ENCODE measurements at places on chromosomes 12 and 14. TPM values are rescaled to one million over a fixed set of nuclear protein-coding genes. Genes with fewer than 3 reads are reported as not detected.

RAB2B gene
- polyA plus RNA-seq = 17.8 TPM

- no peak overlapping the region for H3K4me3 ChIP-seq
- DNase-seq = no peak
- peaks cover 84% of the 10 kb centered on the region for H3K27me3 ChIP-seq
Measured at GRCh38 chr12:57236201-57236924, 6.9 kb downstream of the SHMT2 start.

- no peaks in the 10 kb centered on the region for H3K36me3 ChIP-seq
- no peaks in the 10 kb centered on the region for H3K4me1 ChIP-seq
- H3K27me3 ChIP-seq = no peaks in the 10 kb centered on the region
- H3K27ac ChIP-seq = no peak overlapping the region
- H3K4me3 ChIP-seq = no peak overlapping the region
- DNase-seq = no peak
Measured at GRCh38 chr14:101222362-101223070, 319.0 kb upstream of the RTL1 start.

AKAP6 gene
- polyA plus RNA-seq = 11.8 TPM

SERPINA3 gene
- polyA plus RNA-seq = 0.31 TPM

- H3K4me1 ChIP-seq = peaks cover 3% of the 10 kb centered on the region
- peak overlapping the region; percentile 94 for H3K27ac ChIP-seq
- no peaks in the 10 kb centered on the region for H3K36me3 ChIP-seq
- H3K27me3 ChIP-seq = peaks cover 4% of the 10 kb centered on the region
Measured at GRCh38 chr12:59597385-59597781, 1.6 kb downstream of the SLC16A7 start.

PPP4R4 gene
- 0.77 TPM for polyA plus RNA-seq

DNA sequence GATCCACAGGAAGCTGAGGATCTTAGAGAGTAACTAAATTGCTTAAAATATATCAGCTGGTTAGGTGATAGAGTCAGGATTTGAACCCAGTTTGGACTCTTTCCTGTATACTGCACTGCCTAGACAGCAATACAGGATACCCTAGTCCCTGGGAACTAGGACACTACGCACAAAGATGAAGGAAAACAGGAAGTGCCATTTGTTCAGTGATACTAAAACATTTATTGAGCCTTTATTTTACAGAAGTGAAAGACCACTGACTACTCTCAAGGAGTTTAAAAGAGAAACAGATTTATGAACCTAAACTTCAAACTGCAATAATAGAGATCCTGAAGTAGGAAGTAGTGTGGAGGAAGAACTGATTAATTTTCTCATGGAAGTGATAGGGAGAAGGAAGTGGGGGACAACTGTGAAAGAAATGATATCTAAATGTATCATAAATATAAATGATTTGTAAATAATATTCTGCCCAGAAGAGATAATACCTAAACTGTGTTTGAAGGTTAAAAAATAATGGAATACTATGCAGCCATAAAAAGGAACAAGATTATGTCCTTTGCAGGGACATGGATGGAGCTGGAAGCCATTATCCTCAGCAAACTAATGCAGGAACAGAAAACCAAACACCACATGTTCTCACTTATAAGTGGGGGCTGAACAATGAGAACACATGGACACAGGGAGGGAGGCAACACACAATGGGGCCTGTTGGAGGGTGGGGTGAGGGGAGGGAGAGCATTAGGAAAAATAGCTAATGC is 18.2 kb downstream of the MSRB3 start:
- H3K36me3 ChIP-seq = no peaks in the 10 kb centered on the region
- peaks cover 30% of the 10 kb centered on the region for H3K4me1 ChIP-seq
- no peaks in the 10 kb centered on the region for H3K27me3 ChIP-seq
- DNase-seq = no peak

DNA sequence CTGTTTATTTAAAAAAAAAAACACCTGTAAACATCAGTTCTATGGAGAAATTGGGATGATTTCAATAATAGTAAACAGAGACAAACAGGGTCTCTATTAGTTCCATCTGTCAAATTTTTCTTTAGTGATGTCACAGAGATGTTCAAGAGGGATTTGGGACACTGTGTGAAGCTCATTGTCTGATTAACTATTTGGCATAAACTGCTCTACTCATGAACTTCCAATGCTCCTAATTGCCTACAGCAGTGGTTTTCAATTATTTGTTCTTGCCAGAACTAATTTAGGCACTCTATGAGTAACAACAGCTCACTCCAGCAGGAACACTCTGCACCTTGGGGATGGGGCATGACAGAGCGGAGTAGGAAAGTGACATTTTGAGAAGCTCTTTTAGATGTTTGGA is 250.1 kb upstream of the PRKD1 start:
- no peak overlapping the region for H3K4me3 ChIP-seq
- H3K36me3 ChIP-seq = no peaks in the 10 kb centered on the region
- H3K27ac ChIP-seq = no peak overlapping the region
- no peak for DNase-seq
- H3K4me1 ChIP-seq = no peaks in the 10 kb centered on the region
